ENCODE measurements at places on chromosomes 4 and X.
A peak's percentile ranks its signal among the peaks of the same experiment; 100 is the strongest.

GRCh38 chrX:14573161-14573560, 43.8 kb downstream of the GLRA2 start:
- no peak for DNase-seq

GRCh38 chr4:113951263-113951662, 28.2 kb downstream of the ARSJ start:
- no peak for DNase-seq

DNA sequence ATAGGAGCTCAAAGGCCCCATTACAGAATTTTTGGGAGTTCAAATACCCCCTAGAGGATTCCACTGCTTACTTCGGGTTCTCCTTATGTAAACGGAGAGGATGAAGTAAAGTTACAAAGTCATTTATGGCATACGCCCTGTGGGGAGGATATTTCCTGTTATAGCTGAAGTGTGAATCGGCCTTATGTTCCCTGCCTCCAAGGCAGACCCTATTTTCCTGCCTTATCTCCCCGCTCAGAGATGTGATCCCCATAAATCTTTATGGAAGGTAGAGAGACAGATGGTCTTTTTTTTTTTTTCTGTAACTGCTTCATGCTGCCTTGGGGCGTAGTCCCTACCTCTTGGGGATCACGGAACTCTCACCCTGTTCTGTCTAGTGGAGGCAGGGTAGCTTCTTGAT, 56.0 kb upstream of the DHX15 start:
- no peak for DNase-seq

DNA sequence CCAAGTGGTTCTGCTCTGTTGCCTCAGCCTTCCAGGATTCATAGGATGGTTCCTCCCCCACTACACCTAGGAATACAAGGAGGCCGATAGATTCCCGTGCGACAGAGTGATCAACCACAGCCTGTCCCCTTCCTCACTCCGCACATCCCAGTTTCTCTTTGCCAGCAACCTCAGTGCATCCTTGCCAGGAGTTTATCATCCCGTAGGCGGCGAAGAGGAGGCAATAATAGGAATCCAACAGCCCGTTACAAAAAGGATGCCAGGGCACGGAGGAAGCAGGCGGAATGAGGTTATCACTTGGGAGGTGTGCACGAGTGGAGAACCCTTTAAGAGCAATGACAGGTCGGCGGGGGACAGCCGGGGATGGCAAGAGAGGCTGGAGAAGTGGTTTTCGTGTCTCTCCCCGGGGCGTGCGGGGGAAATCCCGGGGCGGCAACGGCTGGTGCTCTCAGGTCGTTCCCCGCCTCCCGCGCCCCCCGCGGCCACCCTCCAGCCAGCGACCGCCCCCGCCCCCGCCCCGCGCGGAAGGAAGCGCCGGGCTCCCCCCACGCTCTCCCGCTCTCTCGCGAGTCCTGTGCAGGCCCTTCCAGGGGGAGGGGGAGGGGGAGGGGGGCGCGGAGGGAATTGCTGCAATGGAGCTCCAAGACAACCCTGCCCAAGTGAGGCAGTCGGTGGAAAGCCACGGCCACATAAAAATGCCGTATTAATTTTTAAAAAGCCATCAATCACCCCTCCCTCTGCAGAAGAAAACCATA, 1.6 kb downstream of the PPP3CA start:
- peak; percentile 63 for DNase-seq

- DNase-seq: no peak
Observed at GRCh38 chr4:94342694-94343093, at the start of gene HPGDS. Gene HPGDS (minus strand): TSS chr4:94342836. CDS start chr4:94334629, 8,207 bp downstream.

DNA sequence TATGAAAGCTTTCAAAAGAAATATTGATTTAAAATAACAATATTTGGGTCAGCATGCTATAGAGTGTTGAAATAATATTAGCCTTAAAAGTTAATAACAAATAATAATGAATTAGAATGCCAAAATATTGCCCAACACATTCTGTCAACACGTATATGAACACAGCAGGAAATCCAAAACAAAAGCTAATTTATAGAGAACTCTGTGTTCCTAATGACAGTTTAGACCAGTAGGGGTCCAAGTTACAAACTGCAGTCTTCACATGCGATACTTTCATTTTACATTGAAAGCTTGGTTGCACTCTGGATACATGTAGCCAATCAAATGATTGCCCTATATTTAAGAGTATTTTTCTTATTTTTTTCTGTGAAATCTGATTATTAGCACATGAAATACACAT, 274.4 kb downstream of the DCTD start:
- no peak for DNase-seq

- DNase-seq: peak; percentile 88
Observed at GRCh38 chrX:154398668-154399526, 720 bp downstream of the RPL10 start.

DNA sequence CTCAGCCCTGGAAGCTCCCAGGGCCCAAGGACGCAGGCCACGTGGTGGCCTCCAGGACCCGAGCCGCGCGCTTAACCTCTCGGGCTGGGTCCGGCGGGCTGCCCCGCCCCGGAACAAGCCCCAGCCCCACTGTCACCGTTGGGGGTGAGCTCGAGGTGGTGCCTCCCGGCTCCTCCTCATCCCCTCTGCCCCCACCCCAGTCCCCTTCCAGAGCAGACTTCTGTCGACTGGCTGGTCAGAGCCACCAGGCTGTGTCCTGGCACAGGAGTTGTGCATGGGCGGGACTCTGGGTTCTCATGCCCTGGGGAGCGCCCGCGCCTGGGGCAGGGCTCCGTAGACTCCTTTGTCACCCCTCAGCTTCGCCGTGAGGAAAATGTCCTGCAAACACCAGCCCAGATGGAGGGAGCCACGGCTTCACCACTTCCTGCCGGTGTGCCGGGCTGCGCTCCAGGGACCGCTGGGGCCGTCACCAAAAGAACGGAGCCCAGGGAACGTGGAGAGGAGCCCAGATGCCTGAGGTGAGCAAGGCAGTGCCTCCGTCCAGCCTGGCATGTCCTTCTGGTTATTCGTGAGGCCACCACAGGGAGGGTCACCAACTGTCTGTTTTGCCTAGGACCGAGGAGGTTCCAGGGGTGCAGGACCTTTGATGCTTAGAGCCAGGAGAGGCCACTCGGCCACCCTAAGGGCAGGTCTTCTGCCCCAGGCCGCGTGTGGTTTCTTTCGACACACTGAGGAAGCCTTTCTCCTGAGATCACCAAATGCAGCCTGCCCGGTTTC, 7.1 kb upstream of the RGS12 start:
- no peak for DNase-seq

DNA sequence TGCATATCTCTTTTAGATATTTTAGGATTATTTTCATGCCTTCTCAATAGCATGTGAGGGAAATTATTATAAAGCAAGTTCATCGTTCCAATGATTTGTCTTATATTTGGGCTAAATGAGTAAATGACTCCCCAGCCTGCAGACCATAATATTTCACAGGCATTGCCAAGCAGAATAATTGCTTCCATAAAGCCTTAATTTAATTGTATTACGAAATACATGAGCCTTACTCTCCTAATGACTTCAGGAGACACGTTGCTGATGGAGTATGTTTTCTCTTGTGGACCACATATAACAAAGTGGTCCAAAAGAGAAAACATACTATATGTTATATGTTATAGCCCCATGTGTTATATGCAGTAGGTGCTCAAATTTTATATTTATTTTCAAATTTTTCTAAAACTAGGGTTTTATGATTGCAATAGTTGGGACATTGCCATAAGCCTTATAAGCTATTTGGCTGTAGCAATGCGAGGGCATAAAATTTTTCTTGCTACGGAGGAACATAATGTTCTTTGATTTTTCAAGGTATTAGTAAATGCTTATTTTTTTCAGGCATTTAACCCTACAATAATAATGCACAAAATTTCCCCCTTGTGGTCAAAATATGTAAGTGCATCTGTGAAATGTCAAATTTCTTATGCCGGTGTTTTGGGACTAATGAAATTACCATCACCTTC, 26.2 kb upstream of the TMPRSS11D start:
- DNase-seq: no peak

DNA sequence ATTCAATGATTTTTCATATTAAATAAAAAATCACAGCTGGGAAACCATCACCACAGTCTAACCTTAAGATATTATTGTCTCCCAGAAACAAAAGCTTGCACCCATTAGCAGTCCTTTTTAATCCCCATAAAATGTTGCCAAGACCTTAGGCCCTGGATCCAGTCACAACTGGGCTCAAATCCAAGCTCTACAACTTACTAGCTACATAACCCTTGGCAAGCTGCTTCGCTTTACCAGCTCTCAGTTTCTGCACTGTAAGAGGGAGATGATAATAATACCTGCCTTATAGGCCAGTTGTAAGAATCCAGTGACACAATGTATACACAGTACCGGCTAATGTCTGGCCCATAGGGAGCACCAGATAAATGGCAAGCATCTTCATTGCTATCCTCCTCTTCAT, 400.9 kb upstream of the FGF13 start:
- no peak for DNase-seq

DNA sequence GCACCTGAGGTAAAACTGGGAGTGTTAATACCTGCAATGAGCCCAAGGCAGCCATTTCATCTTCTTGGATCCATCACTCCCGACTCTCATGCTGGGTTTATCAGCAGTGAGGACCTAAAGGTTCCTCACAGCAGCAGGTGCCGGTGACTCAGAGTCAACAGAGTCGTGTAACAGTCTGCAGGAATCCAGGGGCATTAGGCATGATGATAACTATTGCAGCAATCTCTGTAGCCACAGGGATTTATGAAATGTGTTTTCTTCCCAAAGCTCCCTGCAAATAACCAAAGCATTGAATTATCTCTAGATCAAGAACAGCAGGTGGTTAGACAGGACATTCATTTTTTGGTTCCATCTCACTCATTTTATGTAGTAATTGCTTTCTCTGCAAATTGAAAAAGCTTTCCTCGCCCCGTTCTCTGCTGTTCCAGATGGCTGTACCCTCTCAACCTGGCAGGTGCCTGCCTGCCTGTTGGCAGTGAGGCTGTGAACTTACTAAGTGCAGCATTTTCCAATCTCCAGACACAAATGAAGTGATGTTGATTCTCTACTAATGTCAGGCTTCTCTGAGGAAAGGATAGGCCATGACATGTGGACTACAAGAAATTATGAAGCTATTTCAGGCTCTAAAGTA, 48.1 kb upstream of the TSPAN7 start:
- no peak for DNase-seq

DNA sequence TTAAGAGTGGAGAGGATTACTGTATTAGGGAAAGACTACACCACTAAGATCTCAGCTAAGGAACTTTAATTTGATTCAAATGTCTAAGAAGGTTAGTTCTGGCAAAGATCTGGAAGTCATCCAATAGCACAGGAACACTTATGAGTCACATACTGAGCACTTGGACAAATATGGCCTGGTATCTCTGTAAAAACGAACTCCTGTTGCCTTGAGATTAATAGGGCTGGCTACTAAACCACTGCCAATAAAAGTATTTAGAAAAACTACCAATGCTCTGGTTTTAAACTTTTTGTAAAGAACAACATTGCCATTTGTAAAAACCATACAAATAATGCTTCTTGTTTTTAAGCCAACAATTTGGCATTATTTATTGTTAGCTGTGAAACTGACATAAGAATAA, 70.5 kb downstream of the SEC24D start:
- DNase-seq: no peak

DNA sequence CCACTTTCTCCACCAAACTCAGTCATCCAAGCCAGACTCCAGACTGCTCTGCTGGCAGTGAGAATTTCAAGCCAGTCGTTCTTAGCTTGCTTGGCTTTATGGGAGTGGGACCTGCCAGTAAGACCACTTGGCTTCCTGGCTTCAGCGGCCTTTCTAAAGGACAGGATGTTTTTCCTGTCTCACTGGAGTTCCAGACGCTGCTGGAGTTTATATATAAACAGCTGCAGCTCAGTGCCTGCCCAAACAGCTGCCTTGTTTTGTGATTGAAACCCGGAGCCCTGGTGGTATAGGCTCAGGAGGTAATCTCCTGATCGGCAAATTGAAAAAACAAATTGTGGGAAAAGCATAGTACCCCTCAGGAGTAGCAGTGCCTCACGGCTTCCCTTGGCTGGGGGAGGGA, 1165.8 kb upstream of the ADGRL3 start:
- no peak for DNase-seq

- DNase-seq: no peak
Observed at GRCh38 chrX:131216828-131217227, 72.3 kb downstream of the IGSF1 start.

DNA sequence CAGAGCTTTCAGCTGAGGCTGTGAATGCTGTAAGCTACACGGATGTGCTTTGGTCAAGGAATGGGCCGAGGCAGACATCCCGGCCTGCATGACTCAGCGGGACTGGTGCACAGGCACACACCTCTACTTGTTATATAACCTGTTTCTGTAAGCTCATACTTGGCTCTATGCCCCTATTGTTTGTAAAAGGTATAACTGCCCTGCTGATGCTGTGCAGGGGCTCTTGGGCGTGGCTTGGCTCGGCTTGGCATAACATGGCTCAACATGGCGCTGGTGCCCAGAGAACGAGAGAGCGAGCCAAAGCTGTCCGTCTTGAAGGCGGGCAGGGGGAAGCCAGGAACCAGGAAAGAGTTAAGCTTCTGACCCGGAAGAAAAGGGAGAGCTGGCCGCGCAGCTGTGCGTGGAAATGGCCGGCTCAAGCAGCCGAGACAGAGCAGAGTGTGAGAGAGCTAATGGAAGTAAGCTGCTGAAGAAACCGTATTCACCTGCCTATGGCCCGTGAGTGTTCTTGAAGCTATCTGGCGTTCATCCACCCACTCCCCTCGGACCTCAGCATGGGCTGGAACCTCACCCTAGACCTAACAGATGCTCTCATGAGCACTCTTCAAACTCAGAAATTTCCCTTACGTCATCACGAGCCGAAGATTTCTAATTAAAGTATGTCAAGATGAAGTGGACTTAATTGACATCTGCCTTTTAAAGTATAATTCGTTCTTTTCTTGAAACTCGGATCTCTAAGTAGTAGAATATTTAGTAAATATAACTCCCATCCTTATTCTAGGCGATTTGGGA, 286.3 kb upstream of the AGA start:
- no peak for DNase-seq

GRCh38 chr4:5045097-5045496, 6.2 kb upstream of the STK32B start:
- DNase-seq: no peak

DNA sequence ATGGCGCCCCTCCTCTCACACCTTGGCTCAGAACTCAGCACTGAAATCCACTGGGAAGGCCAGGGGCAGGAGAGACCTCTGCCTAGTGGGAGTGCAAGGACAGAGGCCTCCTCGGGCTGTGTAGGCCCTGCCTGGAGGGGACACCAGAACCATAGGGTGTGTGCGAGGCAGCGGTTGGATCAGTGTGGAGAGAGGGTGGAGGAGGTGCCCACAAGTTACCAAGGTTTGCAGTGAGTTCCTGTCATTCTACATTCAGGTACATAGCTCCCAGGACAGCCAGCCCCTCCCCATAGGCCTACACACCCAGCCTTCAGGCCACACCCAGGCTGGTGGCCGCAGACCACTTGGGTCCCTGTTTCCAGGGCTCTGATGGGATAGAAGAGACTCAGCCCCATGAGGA, 19.2 kb upstream of the SPON2 start:
- no peak for DNase-seq

GRCh38 chr4:57633212-57633859, 523.2 kb upstream of the IGFBP7 start:
- no peak for DNase-seq

All from CD4-positive, alpha-beta T cell (primary cell).